HCT116 (cell line): ENCODE measurements at places on chromosomes 12 and 14. TPM values are rescaled to one million over a fixed set of nuclear protein-coding genes. Genes with fewer than 3 reads are reported as not detected.

ZNF385A gene
- total RNA-seq, result 34.7 TPM

SRRM4 gene
- 0.02 TPM for total RNA-seq

NPAS3 gene
- not detected for total RNA-seq

FAM186B gene
- 0.42 TPM for total RNA-seq

PSME2 gene
- 160 TPM for total RNA-seq

ESR2 gene
- total RNA-seq, result 0.32 TPM

KCNK13 gene
- total RNA-seq, result 2.2 TPM

KRT85 gene
- not detected for total RNA-seq

ACTR6 gene
- total RNA-seq, result 40.4 TPM

SIRT4 gene
- total RNA-seq, result 2.8 TPM

- H3K4me1 ChIP-seq, result peaks cover 21% of the 10 kb centered on the region
- no peak overlapping the region for H3K4me3 ChIP-seq
- H3K27me3 ChIP-seq, result no peaks in the 10 kb centered on the region
- no peak for DNase-seq
- H3K36me3 ChIP-seq, result no peaks in the 10 kb centered on the region
Observed at GRCh38 chr12:62291864-62292760, 31.9 kb downstream of the USP15 start.

DNA sequence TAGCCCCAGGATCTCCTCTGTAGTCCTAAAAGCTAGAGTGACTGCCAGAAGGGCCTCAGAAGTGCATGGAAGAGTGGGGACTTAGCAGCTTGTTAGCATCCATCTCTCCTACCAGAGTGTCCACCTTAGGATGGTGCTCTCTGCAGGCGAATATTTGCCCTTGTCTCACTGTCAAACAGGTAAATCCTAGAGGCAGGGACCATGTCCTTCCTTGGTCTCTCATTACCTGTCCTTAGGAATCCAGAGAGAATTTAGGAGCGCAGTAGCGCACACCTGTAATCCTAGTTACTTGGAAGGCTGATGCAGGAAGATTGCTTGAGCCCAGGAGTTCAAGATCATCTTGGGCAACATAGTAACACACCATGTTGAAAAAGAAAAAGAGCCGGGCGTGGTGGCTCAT lies 21.4 kb downstream of the AGAP2 start:
- H3K4me1 ChIP-seq, result no peaks in the 10 kb centered on the region
- H3K36me3 ChIP-seq, result peaks cover 3% of the 10 kb centered on the region; the same call in 1 of the 2 replicates
- no peak overlapping the region for H3K27ac ChIP-seq
- no peaks in the 10 kb centered on the region for H3K27me3 ChIP-seq
- DNase-seq, result no peak

DNA sequence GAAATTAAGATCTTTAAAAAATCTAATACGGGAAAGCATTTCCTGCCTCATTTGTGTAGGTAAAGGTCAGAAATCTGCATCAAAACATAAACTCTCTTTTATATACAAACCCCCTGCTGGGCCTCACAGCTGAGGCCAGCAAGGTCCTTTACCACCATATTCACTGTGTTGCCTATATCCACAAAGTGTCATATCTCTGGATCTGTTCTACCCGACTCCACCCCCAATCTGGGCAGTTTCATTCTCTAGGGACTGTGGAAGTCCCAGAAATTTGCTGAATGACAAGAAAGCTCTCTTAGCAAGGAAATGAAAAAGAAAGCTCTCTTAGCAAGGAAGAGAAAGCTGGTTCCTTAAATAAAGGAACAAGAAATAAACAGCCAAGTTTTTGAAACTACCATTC lies 301.7 kb downstream of the KCNH5 start:
- H3K36me3 ChIP-seq, result no peaks in the 10 kb centered on the region
- no peak for DNase-seq
- no peaks in the 10 kb centered on the region for H3K4me1 ChIP-seq
- H3K4me3 ChIP-seq, result no peak overlapping the region
- H3K27ac ChIP-seq, result no peak overlapping the region
- no peaks in the 10 kb centered on the region for H3K27me3 ChIP-seq

DNA sequence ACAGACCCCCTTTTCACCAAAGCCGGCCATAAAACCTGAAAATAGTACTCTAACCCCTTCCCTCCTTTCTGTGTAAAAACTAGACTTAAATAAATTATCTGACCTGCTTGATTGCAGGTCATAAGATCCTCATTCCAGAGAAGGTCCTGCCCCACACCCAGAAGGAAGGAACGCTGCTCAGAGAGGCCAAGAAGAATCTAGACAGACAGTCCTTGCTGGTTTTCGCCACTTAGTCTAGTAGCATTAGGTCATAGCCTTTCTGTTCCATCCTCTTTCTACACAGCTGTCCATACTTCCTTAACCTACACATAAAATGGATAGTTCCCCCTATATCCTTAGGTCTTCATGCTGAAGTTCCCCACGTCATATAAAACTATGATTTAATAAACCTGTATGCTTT lies 83.7 kb upstream of the IGF1 start:
- DNase-seq, result no peak
- H3K4me3 ChIP-seq, result no peak overlapping the region
- no peak overlapping the region for H3K27ac ChIP-seq
- no peaks in the 10 kb centered on the region for H3K27me3 ChIP-seq
- H3K4me1 ChIP-seq, result no peaks in the 10 kb centered on the region
- H3K36me3 ChIP-seq, result no peaks in the 10 kb centered on the region

DNA sequence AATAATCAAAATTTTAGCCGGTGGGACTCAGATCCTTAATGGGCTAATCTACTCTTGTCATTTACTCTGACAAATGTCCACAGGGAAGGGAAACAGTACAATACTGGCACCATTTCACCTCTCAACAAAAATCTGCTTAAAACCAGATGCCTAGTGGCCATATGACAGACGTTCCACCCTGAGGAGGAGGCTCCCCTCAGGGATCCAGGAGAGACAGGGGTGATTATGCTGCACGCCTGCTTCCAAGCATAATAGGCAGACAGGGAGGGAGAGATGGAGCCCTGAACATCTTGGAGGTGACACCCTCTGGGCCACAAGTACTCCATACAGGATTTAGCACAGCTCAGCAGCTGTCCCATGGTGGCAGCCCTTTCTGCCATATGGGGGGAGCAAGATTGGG lies 24.8 kb upstream of the AKAP6 start:
- no peak for DNase-seq
- H3K4me3 ChIP-seq, result no peak overlapping the region
- H3K27ac ChIP-seq, result no peak overlapping the region
- no peaks in the 10 kb centered on the region for H3K36me3 ChIP-seq
- no peaks in the 10 kb centered on the region for H3K4me1 ChIP-seq

GRCh38 chr12:108833355-108833733 lies 24.0 kb downstream of the SSH1 start:
- peak overlapping the region; percentile 67 for H3K27ac ChIP-seq
- peaks cover 79% of the 10 kb centered on the region for H3K4me1 ChIP-seq
- peaks cover 62% of the 10 kb centered on the region for H3K36me3 ChIP-seq

DNA sequence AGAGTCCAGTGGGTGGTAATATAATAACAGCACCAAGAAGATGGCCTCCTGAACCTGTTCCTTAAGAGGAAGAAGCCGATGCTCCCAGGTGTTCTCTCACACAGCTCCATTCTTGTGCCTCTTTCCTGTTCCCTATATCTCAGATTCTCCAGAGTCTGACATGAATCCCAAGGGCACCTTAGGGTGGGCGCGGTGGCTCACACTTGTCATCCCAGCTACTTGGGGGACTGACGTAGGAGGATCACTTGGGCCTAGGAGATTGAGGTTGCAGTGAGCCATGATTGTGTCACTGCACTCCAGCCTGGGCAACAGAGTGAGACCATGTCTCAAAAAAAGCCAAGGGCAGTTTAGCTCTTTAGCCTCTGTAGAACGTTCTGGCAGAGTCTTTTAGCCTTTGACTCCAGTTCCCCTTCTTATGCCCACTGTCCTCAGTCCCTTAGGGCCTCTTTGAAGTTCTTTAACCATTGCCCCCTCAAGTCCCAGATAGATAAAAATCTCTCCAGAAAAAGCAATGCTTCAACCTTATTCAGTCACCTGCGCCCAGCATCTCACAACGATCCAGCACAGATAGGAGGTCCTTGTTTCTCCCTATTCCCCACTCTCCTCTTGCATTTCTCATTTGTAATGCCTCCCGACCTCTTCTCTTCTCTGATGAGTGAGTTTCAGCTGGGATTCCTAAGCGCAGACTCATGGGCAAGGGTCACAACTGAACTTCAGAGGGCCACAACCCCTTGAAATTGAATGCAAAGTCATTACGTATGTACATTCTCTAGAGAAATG lies 4.7 kb downstream of the CCDC184 start:
- H3K4me3 ChIP-seq, result no peak overlapping the region
- DNase-seq, result no peak
- no peaks in the 10 kb centered on the region for H3K27me3 ChIP-seq
- H3K27ac ChIP-seq, result no peak overlapping the region
- peaks cover 18% of the 10 kb centered on the region; the same call in 1 of the 2 replicates for H3K4me1 ChIP-seq

GRCh38 chr12:71135077-71135811 lies 22.6 kb downstream of the TSPAN8 start:
- H3K27me3 ChIP-seq, result no peaks in the 10 kb centered on the region
- H3K36me3 ChIP-seq, result no peaks in the 10 kb centered on the region
- no peak for DNase-seq
- no peak overlapping the region for H3K27ac ChIP-seq

DNA sequence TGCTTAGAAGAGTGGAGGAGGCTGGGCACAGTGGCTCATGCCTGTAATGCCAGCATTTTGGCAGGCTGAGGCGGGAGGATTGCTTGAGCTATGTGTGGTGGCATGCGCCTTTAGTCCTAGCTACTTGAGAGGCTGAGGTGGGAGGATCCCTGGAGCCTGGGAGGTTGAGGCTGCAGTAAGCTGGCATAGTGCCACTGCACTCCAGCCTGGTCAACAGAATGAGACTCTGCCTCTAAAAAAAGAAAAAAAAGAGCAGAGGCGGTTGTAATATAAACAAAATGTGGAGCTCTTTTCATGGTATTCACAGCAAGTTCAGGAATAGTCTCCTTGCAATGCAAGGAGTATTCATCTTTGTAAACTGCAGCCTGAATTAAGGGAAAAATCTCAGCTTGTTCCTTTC lies 27.2 kb downstream of the ARID2 start:
- no peaks in the 10 kb centered on the region for H3K27me3 ChIP-seq
- H3K27ac ChIP-seq, result no peak overlapping the region
- H3K36me3 ChIP-seq, result no peaks in the 10 kb centered on the region
- no peak for DNase-seq

- no peak overlapping the region for H3K4me3 ChIP-seq
- no peak overlapping the region for H3K27ac ChIP-seq
- no peaks in the 10 kb centered on the region for H3K27me3 ChIP-seq
- DNase-seq, result no peak
- H3K36me3 ChIP-seq, result no peaks in the 10 kb centered on the region
- H3K4me1 ChIP-seq, result no peaks in the 10 kb centered on the region
Observed at GRCh38 chr12:106564678-106565329, 18.0 kb upstream of the RFX4 start.

DNA sequence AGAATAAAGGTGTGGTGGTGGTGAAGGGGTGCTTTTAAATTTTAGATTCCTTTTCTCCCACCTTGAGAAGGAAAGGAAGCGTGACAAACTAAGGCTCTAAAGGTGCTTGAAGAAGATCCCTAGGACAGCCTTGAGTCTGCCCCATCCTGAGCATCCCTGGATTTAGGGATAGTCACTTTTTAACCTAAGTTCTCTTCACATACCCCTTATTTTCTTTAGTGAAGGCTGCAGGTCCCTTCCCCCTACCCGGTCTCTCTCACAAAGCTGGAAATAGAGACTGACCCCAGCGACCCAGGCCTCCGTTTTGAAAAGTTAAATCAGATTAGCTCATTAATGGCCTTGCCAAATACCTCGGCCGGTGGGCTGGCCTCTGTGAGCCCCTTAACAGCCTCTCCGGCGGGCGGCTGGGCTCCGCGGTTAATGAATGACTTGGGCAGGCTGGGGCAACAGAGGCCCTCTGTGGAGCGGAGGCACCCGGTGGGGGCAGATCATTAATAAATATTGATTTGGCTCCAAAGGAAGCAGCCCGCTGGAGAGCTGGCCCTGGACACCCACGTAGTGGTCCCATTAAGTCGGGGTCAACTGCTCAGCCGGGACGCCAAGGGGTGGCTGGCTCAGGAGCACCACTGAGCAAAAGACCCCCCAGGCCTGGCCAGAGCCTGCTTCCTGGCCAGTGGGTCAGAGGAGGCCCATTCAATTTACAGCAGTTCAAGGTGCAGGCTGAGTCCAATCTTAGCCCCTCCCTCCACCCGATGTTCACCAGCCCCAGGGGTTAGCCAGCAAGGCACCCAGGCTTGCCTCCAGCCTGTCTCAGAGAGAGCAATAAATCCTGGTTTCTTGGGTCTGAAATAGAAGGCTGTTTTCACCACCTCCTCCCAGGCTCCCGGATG lies 31.8 kb downstream of the PAH start:
- no peaks in the 10 kb centered on the region for H3K36me3 ChIP-seq
- no peak for DNase-seq
- no peaks in the 10 kb centered on the region for H3K4me1 ChIP-seq
- no peak overlapping the region for H3K4me3 ChIP-seq
- peaks cover 33% of the 10 kb centered on the region; the same call in 1 of the 2 replicates for H3K27me3 ChIP-seq

DNA sequence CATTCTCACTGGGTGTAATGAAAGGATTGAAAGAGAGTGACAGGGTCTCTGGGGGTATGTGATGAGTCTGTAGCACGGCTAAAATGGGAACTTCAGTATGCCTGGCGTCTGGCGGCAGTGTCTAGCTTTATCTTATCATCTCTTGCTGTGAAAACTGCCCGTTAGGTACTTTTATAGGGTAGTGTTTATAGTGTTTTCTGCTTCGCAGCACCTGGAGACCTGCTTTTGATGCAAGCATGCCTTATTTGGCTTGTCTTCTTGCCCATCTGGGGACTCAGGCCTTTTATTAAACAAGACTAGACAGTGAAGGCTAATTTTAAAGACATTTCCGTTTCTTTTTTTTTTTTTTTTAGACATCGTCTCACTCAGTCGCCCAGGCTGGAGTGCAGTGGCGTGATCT lies 36.3 kb upstream of the ALDH2 start:
- H3K36me3 ChIP-seq, result no peaks in the 10 kb centered on the region
- H3K4me1 ChIP-seq, result no peaks in the 10 kb centered on the region
- no peak overlapping the region for H3K4me3 ChIP-seq

DNA sequence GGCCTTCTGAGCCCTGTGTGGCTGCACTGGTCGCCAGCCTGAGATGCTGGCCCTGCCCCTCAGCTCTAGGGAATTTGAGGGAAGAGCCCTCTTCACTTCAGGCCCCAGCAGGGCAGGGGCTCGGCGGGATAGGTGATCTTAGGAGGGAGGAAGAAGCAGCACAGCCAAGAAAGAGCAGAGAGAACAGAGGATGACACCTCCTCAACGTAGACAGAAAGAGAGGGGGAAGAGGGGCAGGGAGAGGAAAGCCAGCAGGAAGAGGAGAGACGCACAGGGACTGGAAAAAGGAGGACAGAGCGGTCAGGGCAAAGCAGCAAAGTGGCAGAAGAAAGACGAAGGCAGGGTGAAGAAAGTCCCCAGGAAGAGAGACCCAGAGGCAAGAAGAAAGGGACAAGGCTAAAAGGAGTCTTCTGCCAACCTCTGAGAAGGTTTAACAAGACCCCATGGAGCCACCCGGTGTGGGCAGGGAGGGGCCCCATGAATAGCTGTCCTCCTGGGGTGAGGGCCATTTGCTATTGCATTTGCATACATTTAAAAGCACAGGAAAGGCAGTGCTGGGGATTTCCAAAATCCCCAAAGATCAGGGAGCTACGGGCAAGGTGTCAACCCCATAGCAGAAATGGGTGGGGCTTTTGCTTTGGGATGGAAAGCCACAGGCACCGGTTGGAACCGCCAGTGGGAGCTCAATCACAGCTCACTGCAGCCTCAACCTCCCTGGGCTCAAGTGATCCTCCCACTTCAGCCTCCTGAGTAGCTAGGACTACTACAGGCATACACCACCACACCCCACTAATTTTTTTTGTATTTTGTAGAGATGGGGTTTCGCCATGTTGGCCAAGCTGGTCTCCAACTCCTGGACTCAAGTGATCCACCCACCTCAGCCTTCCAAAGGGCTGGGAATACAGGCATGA lies 22.7 kb downstream of the CMKLR1 start:
- no peak overlapping the region for H3K27ac ChIP-seq
- H3K4me1 ChIP-seq, result no peaks in the 10 kb centered on the region
- H3K27me3 ChIP-seq, result peaks cover 12% of the 10 kb centered on the region
- DNase-seq, result no peak
- no peaks in the 10 kb centered on the region for H3K36me3 ChIP-seq
- H3K4me3 ChIP-seq, result no peak overlapping the region
